Stimulated activated CD4-positive, alpha-beta T cell treated with anti-CD3 and anti-CD28 coated beads, Interleukin-1b, Interleukin-23, amount 100 ng/mL, for 1 hour (primary cell): ENCODE measurements at places on chromosomes 16 and 17.
A peak's percentile ranks its signal among the peaks of the same experiment; 100 is the strongest.

- no peak for DNase-seq
These were observed 15.7 kb downstream of the IL34 start for GRCh38 chr16:70661918-70662641.

GRCh38 chr16:13036600-13036999 lies 135.2 kb downstream of the SHISA9 start:
- no peak for DNase-seq

DNA sequence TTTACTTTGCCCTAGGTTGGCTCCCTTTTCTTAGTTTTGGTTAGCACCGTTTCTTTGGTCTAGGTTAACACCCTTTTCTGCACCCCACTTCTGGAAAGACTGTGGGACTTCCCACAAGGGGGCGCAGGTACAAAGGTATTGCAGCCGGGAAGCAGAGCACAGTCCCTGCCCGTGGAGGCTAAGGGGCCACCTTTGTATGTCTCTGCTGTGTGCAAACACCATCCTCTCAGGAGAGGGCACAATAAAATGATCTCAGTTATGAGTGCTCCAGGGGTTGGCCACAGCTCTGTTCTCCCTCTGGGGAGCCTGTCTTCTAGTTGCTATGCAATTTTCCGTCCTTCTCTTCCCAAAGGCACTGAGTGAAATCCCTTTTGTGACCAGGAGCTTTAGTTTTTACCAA lies 28.4 kb upstream of the TMC5 start:
- DNase-seq: no peak

- no peak for DNase-seq
These were observed 25.9 kb downstream of the RNF213 start for GRCh38 chr17:80286638-80286960.

DNA sequence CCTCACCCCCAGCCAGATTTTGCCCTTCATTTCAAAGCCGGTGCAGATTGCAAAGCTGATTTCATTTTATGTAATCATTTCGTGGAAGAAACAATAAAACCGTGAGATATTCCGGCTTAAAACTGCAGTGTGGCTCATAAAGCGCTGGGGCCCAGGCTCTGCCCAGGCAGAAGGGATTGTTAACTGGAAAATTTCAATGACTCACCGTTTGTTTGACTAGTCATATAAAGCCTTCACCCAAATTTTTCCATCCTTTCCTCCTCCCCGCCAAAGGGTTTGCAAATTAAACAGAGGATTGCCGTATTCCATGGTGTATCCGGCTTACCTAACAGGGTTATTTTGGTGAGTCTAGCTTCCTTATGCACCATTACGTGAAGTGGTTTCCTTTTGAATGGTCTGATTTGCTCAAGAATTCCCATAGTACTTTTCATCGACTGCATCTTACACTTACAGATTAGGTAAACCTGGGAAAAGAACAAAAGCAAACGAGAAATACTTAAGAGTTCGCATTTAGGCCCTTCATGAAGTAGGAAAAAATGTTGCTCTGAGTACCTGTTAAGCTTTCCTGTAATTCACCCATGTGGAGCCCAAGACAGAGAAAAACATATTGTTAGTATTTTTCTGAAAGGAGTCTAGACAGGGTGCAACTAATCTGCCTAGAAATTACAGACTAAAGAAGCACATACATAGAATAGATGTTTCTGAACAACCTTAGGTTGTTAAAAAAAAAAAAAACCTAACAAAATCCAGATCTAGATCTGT lies 949 bp upstream of the GSPT1 start:
- no peak for DNase-seq

- DNase-seq: no peak
These were observed 15.9 kb downstream of the PEMT start for GRCh38 chr17:17575360-17576251.

- peak; percentile 87 for DNase-seq
These were observed 9.9 kb upstream of the RAP1GAP2 start for GRCh38 chr17:2786176-2786881.
